ENCODE measurements at places on chromosomes 4 and X.

GRCh38 chr4:30330894-30331652 lies 389.1 kb upstream of the PCDH7 start:
- peak; percentile 0 for DNase-seq

DNA sequence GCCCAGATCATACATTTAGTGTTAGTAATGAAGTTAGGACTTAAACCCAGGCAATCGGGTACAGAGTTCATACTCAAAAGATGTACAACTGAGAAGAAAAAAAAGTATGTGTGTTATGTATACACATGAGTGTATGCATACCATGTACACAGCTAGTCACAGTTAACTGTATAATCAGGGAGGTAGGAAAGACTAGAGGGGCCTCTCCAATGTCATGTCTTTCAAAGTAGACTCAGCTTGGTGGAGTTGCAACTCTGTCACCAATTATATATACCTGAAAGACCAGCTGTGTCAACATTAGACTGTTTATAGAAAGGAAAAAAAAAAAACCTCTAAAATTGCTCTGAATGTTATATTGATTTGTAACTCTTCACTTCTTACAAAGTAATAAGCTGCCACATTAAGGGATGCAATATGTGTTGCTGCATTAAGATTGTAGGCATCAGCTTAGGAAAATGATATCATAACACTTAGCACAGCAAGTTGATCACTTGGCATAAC lies 167.5 kb downstream of the DCTD start:
- peak; percentile 62 for DNase-seq

GRCh38 chrX:155612312-155613224 lies at the start of gene TMLHE:
TMLHE (minus strand) TSS chrX:155612952; CDS start chrX:155545276, 67,676 bp downstream.
- peak; percentile 73 for DNase-seq

GRCh38 chr4:1255699-1256098 lies 6.8 kb upstream of the CTBP1 start:
- DNase-seq = no peak

GRCh38 chr4:183300655-183301054 lies 19.4 kb downstream of the CLDN22 start:
- no peak for DNase-seq

- DNase-seq = no peak
These were observed 41.8 kb upstream of the HS3ST1 start for GRCh38 chr4:11470438-11471045.

DNA sequence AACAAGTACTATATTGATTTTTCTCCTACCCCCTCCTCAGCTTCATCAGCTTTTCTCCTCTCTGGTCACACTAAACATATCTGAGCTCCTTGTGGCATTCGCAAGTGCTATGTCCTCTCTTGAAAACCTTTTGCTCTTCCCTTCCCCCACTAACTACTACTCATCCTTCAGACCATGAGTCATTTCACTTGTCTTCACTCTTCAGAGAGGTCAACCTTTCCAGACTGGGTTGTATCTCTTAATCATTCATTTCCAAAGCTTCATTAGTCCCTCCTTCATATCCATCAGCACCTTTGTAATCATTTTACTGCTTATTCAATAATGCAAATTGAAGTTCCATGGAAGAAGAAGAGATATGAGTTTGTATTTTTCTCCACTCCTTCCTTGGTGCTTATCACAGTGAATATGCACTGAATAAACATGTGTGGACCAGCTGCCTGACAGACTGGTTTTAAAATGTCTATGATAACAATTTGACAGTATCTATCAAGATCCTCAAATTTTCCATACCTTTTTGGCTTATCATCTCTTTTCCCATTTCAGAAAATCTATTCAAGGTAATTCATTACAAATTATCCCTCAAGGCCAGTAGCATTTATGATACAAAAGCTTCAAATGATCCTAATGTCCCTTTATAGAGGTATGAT lies 28.4 kb downstream of the DDX60L start:
- DNase-seq = peak; percentile 53

DNA sequence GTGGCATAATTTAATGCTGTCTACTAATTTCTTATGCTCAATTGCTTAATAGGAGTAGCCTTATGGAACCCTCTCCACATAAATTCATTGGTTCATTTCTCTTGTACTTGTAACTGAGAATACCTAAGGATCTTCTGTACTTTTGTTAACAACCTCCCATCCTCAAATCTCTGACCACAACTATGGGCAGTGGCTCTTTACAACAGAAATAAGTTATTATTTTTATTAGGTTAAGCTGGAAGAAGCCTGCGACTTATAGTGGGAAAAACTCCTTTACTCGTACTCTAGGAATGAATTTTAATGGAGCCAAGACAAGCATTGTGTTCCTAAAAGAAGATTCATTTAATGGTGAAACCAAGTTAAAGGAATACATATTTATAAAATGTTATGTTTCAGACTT lies 337.1 kb upstream of the CTSO start:
- DNase-seq = no peak

DNA sequence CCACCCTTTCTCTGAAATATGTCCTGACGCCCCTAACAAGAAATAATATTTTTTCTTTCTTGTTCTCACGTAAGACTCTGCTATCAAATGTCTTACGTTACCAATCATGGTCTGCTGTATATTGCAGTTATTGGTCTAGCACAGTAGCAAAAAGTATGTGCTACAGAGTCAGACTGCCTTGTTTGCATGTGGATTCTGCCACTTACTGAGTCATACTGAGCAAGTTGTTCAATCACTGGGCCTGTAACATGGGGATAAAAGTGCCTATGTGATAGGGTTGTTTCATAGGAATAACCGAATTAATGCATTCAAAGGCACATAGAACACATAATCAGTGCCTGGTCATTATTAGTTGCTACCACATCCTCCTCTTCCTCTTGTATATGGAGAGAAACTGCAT lies 14.1 kb downstream of the RPGR start:
- no peak for DNase-seq

DNA sequence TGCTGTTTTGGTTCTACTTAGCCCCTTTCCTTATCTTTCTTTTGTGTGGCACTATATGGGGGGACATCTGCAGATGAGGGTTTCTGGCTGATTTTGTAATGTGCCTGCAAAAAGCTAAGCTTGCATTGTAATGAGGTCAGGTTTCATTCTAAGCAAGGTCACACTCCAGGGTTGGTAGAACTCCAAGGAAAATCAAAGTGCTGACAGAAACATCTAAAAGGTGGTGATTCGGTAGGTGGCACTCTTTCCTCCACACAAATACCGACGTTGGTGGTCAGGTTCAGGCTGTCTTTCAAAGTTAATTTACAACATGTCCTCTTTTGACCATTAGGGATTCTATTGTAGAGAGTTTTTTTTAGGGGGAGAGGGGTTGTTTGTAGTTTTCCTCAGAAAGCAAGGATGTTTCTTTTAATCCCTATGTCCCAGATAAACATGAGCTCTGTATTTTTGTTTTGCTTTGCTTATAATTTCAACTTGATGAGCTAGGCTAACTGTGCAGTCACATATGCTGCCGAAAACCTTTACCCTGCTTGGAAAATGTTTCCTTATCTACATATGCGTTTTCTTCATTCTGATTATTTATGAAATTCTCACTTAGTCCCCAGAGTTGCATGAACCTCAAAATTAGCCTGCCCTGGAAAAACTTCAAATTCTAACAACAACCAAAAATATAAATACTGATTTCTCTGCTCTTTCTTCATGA lies 434.2 kb downstream of the PPARGC1A start:
- peak; percentile 1 for DNase-seq

- DNase-seq = no peak
These were observed 833.3 kb upstream of the INTU start for GRCh38 chr4:126799416-126799815.

DNA sequence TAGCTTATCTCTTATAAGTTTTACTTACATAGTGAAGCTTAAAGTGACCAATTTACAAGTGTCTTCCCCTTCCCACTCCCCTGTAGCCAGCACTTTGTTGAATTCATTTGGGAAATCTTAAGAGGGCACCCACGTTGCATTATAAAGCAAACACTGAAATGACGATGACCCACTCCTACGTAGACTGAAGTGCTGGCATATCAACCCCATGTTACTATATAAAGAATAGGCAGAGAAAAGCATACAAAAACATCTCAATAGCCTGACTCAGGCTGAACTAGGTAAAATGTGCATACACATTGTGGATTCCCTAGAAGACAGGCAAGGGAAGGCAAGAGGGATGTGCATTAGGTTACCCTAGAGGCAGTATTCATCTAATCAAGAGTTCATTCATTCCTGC lies 313.4 kb downstream of the TENM3 start:
- DNase-seq = peak; percentile 56

DNA sequence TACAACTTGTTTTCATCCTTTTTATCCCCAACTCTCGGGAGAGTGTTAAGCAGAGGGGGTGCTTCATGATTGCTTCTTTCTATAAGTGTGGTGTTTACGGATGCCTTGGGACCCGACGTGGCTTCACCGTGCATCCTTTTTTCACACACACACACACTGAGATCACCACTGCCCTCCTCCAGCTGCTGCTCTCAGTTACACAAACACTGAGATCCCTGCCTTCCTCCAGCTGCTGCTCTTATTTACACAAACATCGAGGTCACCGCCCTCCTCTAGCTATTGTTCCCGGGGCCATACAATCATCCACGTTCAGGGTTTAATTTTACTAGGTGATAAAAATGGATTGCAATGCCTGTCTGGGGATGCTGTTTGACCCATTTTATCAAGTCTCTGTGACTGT lies 155.4 kb upstream of the FAM9B start:
- DNase-seq = peak; percentile 85

GRCh38 chr4:119517361-119518229 lies 111.0 kb downstream of the PDE5A start:
- DNase-seq = no peak

- no peak for DNase-seq
These were observed 193.1 kb downstream of the MID1 start for GRCh38 chrX:10427249-10427648.

DNA sequence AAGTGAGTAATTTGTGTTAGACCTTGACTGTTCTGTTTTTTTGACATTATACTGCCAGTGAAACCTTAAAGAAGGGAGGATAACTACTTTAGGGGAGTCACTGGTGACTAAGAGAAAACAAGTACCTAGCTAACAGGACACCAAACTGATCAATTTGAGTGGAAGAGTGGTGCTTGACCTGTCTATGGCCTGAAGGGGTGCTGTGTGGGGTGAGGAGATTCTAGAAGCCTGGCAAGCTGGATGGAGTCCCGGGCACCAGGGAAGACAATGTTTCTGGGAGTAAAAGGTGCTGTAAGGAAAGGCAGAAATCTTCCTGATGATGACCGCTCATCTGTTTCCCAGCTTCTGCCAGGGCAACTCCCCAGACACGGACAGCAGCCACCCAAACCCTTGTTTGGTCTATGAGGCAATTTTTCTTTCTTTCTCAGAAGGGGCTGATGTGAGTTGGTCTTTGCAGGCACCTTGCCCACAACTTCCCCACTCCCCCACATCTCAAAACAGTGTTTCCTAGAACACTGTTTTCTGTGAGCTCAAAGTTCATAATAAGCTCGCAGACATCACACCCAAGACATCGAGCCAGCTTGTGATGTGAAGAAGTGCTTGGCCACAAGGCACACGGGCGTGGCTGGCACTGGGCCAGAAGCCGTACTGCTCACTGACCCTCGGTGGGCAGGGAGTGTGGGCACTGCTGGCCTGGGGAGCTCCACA lies 4.6 kb downstream of the TXK start:
- no peak for DNase-seq

DNA sequence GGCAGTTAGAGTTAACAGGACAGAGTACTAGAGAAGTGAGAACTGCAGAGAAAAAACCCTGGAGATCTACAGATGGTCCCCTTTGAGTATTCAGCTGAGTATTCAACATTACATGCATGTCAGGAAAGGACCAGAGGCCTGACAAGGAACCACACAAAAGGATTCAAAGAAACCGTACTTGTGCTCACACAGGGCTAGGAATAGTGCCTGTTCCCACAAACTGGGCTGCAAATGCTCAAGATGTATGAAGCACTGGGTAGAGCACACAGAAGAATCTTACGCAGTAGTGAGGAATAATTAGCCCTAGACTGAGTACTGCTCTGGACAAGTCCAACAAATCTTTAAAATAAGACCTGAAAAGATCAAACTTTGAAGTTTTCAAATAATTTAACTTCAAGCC lies 17.6 kb downstream of the PTPN13 start:
- no peak for DNase-seq

GRCh38 chr4:153612878-153613277 lies 71.2 kb upstream of the TLR2 start:
- no peak for DNase-seq

DNA sequence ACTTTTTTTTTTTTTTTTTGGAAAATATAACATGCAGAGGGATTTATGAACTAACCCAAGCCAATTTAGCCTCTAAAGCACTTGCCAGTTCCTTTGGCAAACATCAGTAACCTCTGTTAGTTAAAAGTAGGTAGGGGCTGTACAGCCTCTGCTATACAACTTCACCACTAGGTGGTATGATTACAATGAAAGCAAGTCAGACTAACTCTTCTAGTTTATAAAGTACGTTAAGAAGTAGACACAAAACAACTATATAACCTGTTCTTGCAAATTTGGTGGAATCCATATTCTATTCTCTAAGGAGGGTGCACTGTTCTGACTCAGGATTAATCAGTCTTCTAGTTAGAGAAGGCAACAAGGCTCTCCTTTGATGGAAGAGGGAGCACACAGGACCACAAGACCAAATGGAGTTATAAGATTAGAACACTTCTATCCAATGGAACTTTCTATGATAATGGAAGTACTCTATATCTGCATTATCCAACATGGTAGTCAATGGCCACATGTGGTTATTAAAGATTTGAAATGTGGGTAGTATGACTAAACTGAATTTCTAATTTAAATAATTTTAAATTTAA lies 12.8 kb downstream of the AIMP1 start:
- peak; percentile 34 for DNase-seq

DNA sequence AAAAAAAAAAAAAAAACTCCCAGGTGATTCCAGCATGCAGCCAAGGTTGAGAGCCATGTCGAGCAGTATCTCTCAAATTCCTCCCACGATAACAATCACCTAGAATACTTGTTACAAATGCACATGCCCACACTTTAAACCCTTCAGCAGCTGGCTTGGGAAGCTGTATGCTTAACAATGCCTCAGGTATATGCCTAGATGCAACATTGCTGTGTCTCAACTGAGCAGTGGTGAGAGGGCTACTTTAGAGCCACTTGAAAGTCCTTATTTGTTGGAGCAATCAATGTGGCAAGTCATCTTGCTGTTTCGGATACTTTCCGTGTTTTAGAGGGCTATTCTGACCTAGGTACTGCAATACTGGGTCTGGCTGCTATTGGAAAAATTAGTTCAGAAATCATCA lies 487.4 kb downstream of the INPP4B start:
- DNase-seq = no peak

DNA sequence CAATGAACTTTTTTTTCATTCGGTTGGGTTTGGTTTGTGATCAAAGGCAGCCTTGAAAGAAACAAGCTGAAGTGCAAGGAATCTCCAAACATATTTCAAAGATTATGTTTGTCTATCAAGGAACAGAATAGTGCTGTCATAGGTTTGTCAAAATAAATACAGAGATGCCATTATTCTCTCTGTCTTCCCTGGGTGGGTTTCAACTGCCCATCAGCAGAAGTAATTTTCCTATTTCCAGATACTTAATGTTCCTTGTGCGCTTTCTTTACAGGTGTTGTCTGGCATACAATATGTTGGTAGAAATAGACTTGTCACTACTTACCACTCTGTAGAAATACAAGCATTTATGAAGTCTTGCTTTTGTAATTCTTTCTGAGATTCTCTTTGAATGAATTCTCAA lies 294.9 kb downstream of the PDHA2 start:
- no peak for DNase-seq

GRCh38 chr4:57091657-57092162 lies 18.5 kb downstream of the IGFBP7 start:
- no peak for DNase-seq

- peak; percentile 73 for DNase-seq
These were observed 48.9 kb downstream of the CHIC2 start for GRCh38 chr4:54015423-54016030.
